ENCODE measurements at places on chromosomes 12 and 14. TPM values are rescaled to one million over a fixed set of nuclear protein-coding genes. Genes with fewer than 3 reads are reported as not detected.

Gene BBOF1
- 4.0 TPM for total RNA-seq

Gene AKAP5
- total RNA-seq = 0.59 TPM

Gene LTA4H
- 49.9 TPM for total RNA-seq

Gene CISTR
- not detected for total RNA-seq

Gene SLC25A47
- not detected for total RNA-seq

- DNase-seq = no peak
Observed at GRCh38 chr12:80272387-80272915, 171.6 kb upstream of the PTPRQ start.

GRCh38 chr14:33940561-33941011 lies 10.3 kb downstream of the EGLN3 start:
- DNase-seq = no peak

DNA sequence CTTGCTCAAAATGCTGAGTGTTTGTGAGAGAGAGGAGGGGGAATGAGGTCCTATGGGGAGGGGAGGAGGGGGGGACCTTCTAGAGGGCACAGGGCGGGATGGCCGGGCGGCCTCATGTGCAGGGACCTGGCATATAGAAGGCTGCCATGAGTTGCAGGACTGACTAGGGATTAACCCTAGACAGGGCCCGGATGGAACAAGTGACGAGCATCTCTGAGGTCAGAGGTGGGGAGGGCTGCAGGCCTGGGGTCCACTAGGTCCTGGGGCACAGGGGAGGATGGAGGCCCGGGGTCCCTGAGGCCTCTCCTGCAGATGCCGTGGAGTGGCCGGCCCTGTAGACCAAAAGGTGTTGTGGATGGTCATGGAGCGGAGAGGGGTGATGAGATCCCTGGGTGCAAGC lies 104.0 kb upstream of the EIF5 start:
- no peak for DNase-seq

DNA sequence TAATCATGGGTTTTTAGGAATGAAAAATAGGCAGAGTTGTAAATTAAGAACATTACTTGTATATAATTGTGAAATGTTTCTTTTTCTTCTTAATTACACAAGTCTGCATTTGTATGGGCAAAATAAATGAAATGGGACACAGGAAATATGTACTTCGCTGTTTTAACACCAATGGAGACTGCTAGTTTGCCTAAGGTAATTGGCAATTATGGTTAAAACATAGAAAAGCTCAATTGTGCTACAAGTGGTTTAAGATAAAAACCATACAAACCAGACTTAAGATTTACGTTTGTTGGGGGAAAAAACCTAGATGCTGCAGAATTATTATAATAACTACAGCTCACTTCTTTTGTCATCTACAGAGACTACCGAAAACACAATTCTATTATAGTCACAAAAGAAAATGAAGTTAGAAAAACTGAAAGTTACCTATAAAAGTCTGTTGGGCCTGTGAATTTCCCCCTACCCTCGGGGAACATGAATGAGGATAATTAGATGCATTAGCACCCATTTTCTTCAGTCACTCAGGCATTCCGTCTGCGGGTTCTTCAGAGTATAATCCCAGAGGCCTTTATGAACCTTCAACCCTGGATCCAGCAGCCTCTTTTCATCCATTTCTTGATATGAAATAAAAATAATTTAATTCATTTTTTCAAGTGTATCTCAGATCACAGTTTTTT lies 37.2 kb downstream of the BTBD7 start:
- DNase-seq = no peak

- DNase-seq = no peak
Observed at GRCh38 chr12:124168016-124168786, 126.7 kb upstream of the RFLNA start.

DNA sequence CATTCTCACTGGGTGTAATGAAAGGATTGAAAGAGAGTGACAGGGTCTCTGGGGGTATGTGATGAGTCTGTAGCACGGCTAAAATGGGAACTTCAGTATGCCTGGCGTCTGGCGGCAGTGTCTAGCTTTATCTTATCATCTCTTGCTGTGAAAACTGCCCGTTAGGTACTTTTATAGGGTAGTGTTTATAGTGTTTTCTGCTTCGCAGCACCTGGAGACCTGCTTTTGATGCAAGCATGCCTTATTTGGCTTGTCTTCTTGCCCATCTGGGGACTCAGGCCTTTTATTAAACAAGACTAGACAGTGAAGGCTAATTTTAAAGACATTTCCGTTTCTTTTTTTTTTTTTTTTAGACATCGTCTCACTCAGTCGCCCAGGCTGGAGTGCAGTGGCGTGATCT lies 36.3 kb upstream of the ALDH2 start:
- DNase-seq = no peak

DNA sequence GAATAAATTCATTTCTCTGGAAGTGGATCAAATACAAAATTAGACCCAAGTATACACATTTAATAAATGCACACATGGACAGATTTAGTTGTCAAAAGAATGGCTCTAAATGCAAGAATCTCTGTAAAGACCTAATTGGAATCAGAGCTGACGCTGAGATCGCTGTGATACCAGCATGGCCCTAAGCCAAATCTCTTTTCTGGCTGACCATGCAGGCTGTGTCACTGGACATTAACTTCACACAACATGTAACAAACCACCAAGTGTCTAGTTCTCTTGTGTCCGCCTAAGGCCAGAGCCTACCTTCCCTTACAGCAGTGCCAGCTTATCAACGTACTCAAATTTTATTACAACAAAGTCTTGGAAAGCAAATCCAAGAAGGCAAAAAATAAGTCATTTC lies 127.5 kb downstream of the MED13L start:
- DNase-seq = peak; percentile 17

GRCh38 chr12:124453419-124454351 lies 113.7 kb downstream of the NCOR2 start:
- DNase-seq = peak; percentile 91

- no peak for DNase-seq
Observed at GRCh38 chr12:121240484-121241101, 30.7 kb downstream of the P2RX4 start.

- peak; percentile 97 for DNase-seq
Observed at GRCh38 chr12:105741786-105742566, 396.8 kb downstream of the NUAK1 start.

GRCh38 chr12:115543269-115543668 lies 734.2 kb downstream of the MED13L start:
- DNase-seq = peak; percentile 47

- no peak for DNase-seq
Observed at GRCh38 chr12:128323145-128323920, 56.4 kb downstream of the TMEM132C start.

DNA sequence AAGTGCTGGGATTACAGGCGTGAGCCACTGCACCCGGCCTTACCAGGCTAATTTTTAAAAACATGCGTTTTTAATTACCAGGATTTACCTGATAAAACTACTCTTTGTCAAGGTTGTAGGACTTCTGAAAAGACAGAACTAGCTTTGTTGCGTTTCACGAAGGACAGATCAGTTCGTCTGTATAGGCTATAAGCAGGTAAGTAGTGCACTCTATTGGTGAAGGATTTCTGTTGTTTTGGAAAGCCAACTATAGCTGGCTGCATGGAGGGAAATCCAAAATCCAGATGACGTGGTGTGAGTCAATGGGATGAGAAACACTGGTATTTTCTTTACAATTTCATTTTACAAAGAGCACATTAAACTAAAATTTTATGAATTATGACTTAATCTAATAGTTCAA lies 14.6 kb downstream of the GNPNAT1 start:
- DNase-seq = no peak
